ENCODE measurements at places on chromosomes 11 and 22. TPM values are rescaled to one million over a fixed set of nuclear protein-coding genes. Genes with fewer than 3 reads are reported as not detected.

The NAALADL1 gene
- total RNA-seq: 10.7 TPM

GRCh38 chr11:46918083-46918787 lies at the start of gene LRP4:
Gene LRP4, minus strand, starts transcription at chr11:46918550. Its CDS starts 171 bp downstream, at chr11:46918379.
- no peak for DNase-seq

GRCh38 chr22:34879001-34879400 lies 187.0 kb upstream of the ISX start:
- no peak for DNase-seq

The TMX2 gene
- 85.0 TPM for total RNA-seq

GRCh38 chr11:64771861-64772260 lies 6.5 kb downstream of the SF1 start:
- no peak for DNase-seq

DNA sequence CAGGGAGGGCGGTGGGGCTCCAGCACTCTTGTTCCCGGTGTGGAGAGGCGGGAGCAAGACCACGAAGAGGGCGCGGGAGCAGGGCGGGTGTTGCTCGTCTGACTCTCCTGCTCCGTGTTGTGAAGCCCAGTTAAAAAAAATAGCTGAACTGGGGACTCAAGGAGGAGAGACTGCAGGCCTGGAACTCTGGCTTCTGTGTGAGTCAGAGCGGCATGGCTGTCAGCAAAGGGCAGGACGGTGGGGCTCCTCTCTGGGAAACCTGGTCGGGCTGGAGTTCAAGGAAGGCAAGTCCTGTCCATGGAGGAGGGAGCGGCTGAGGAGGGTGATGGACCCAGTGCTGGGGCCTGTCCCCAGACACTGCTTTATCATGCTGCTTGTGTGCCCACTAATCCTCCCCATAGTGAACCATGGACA lies 152.3 kb downstream of the FEZ1 start:
- DNase-seq: no peak

- no peak for DNase-seq
Observed at GRCh38 chr11:90756617-90757016, 533.8 kb upstream of the CHORDC1 start.

- peak; percentile 74 for DNase-seq
Observed at GRCh38 chr22:46007848-46008261, 30.9 kb upstream of the WNT7B start.

DNA sequence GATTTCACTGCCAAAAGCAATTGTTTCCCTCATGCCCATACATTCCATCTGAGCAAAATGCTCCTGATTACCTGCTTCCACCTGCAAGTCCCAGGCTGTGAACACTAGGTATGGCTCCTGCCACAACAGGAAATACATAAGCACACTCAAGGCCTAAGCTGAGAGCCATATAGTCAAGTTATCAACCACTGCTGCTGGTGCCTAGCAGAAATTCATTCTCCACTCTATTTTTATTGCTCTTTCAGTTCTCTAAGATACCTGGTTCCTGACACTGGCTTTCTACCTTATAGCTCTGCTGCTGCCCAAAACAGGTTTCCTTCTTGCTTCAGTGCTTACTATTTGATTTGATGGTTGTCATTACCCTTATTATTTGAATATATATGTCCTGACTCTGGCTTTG lies 31.6 kb downstream of the SLC36A4 start:
- DNase-seq: no peak

DNA sequence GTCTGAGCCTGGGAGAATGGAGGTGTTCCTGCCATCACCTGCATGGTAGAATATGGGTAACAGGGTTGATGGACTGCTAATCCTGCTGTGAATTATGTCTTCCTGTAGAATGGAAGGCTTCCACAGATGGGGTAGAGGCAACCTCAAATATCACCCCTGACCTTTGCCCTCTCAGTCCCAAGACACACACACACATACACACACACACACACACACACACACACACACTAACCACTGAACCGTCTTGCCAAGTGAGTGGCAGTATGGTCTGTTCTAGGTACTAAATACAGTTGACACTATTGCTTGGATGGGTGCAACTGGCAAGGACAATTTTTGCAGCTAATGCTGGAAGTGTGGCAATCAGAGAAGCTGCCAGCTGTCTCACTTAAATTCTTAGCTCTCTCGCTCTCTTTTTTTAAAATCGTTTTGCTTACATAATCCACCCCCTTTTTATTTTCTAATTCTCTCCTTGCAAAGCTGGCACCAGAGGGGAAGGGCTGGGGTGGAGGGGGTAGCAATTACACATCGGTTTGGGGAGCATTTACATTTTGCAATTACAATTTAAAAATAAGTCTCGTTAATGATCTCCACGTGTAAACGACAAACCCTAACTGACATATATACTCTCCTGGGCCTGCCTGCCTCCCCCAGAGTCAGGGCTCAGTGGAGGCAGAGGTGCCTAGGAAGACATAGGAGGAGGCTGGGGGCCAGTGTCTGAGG lies 162.6 kb downstream of the FEZ1 start:
- DNase-seq: no peak

DNA sequence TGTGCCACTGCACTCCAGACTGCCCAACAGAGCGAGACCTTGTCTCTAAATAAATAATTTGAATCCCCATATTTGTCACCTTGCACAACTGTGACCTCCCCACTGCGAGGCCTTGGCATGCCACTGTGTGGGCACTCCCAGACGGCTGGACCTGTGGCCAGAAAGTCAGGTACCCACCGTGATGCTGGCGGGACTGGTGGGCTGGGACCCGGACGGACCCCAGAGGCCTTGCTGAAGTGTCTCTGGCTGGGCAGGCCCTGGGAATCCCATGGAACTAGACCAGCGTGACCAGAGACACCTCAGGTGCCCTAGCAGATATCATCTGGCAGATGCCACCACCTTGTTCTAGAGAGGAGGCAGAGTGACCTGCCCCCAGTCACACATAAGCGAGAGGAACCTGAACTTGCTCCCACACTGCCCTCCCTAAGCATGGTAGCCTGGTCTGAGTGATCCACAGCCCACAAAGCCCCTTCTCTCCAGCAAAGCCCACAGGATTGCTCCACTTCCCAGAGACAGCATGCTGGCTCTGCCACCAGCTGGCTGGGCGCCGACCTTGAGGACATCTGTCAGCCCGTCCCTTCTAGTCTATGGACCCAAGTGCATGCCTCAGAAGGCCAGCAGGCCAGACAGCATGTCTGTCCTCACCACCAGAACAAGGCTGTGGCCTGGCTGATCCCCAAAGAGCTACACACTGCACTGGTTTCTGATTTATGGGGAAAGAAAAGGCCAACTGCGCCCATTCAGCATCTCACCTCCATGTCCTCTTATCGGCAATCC lies 9.5 kb downstream of the MACROD1 start:
- DNase-seq: no peak

DNA sequence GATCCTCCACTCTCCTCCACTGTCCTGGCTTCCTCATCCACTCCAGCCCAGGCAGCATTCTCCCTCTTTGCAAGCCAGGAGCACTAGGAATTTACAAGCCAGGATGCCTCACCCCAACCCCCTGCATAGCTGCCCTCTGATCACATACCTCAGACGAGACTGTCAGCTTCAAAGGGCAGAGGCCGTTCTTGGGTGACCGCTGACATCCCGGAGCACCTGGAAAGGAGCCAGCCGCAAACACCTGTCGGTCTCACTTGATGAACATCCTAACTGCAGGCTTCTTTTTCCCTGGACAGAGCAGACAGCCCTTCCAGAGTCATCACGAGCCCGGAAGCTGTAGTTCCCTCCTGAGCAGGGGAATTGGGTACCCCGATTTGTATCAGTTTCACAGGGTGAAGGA lies 451.3 kb upstream of the B3GAT1 start:
- DNase-seq: no peak

The C22orf15 gene
- 1.4 TPM for total RNA-seq

DNA sequence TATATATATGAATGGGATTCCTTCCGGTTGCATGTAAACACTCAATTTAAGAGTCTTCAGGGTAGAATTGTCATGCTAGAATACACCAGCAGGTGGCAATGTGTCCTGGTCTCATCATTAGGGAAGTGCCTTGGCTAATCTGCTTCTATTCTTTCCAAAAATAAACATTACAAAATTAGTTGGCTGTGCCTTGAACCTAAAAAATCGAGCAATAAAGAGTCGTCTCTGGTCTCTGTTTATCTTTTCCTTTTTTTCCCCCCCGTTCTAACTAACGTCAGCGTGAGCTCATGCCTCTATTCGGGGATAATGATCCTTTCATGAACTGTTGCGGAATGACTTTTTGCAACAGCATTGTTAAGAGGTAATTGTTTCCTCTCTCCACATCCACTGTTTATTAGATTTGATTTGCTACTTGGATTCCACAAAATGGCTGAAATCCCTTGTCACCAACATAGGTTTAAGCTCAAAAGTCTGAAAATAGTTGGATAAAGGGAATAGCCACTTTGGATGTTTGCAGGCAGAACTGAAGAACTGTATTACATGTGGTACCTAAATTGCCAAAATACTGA lies 1.2 kb upstream of the ARHGEF12 start:
- peak; percentile 66 for DNase-seq

The APOL2 gene
- 89.8 TPM for total RNA-seq

DNA sequence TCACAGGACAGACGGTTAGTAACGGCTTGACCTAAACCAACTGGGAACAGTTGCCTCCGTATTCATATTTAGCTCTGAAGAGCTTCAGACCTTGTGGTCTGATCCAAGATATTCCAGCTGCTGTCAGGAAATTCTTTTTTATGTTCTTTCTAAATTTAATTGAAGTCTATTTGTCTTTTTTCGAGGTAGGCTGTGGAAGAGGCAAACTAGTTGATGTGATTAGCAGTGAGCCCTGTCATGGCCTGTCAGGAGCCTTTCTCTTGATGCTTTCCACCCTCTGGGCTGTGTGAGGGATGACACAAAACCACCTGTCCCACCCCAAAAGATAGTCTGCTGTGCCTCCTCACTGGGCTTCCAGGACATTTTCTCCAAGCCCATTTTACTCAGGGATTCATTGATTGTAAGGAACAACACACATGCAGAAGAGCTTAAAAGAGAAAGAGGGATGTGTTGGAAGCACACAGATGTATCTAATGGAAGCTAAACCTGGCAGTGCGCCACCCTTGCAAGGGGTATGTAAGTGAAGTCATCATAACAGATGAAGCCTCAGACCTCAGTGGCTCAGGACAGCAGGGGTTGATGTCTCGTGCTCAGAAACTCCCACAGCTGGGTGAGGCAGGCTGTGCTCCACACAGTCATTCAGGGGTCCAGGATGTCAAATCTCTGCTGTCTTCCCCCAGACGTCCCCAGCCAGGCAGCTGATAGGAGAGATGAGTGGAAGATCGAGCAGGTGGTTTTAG lies 170.0 kb downstream of the NCAM1 start:
- DNase-seq: no peak

The OR5J2 gene
- total RNA-seq: not detected

DNA sequence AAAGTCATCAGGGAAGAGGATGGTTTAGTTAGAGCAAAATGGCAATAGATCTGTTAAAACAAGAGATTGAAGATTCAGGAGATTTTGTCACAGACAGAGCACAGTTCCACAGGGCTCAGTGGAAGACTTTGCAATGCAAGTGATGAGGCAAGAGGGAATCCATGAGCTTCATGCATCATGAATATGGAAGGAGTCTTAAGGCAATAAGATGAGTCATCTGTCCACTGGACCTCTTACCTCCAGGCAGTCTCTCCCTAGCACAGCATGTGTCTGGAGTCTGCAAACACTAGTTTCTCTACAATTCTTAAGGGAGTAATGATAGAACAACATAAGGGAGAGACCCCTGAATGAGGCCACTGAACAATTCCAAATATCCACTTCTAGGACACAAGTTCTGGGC lies 245.7 kb downstream of the NXPE2 start:
- no peak for DNase-seq

The HMOX1 gene
- 86.4 TPM for total RNA-seq

GRCh38 chr22:25722223-25722622 lies 19.8 kb upstream of the MYO18B start:
- no peak for DNase-seq

The FAM180B gene
- not detected for total RNA-seq

All from pulmonary artery endothelial cell (primary cell).